ENCODE measurements at places on chromosomes 5 and 9.

GRCh38 chr9:16501141-16501540 is 369.3 kb downstream of the BNC2 start:
- no peak for DNase-seq

GRCh38 chr9:27194401-27195091 is 85.5 kb downstream of the TEK start:
- DNase-seq, result peak; percentile 8

DNA sequence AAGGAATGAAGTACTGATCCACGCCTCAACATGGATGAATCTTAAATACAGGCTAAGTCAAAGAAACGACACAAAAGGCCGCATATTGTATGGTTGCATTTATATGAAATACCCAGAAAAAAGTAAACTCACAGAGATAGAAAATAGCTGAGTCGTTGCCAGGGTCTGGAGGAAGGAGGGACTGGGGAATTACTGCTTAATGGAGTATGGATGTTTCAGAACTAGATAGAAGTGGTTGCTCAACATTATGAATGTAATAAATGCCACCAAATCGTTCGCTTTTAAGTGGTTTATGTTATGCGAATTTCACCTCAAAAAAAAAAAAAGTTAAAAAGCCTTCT is 784 bp upstream of the MSANTD3 start:
- DNase-seq, result peak; percentile 13

DNA sequence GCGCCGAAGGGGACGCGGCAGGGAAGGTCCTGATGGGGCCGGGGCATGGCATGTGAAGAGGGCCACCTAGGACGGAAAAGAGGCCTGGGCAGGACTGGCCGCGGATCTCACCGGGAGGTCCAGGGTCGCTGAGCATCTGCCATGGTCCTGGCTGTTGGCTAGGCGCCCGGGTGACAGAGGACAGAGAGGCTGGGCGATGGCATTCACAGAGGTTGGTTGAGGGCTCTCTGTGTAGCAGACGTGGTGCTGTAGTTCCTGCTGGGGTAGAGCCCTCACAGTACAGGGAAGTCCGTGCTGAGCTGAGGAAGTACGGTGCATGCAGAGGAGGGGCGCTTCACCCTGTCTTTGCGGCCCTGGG is 427 bp downstream of the PCYOX1L start:
- DNase-seq, result peak; percentile 67

DNA sequence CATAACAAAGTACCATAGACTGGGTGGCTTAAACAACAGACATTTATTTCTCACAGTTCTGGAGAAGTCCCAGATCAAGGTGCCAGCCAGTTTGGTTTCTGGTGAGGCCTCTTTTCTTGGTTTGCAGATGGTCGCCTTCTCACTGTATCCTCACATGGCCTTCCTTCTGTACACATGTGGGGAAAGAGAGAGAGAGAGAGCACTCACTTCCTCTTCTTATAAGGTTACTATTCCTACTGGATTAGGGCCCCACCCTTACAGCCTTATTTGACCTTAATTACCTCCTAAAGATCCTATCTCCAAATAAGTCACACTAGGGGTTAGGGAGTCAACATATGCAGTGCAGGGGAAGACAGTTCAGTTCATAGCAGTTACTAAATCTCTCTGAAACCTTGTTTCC is 205.6 kb upstream of the GDNF start:
- DNase-seq, result no peak

DNA sequence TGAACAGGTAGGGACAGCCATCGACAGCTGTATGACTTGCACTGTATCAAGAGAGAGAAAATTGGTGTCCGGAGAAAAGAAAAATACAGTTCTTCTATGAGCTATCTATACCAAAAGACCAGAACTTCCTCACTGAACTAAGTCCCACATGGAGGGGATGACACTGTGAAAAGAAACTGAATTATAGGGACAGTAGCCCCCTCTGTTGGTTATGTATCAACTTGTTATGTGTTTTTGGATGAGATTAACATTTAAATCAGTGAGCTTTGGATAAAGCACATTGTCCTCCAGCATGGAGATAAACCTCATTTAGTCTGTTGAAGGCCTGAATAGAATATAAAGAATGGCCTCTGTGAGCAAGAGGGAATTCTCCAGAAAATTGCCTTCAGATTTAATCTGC is 176.6 kb upstream of the SH3GL2 start:
- DNase-seq, result peak; percentile 31

- no peak for DNase-seq
Measured at GRCh38 chr5:128637031-128637430, 99.0 kb upstream of the FBN2 start.

DNA sequence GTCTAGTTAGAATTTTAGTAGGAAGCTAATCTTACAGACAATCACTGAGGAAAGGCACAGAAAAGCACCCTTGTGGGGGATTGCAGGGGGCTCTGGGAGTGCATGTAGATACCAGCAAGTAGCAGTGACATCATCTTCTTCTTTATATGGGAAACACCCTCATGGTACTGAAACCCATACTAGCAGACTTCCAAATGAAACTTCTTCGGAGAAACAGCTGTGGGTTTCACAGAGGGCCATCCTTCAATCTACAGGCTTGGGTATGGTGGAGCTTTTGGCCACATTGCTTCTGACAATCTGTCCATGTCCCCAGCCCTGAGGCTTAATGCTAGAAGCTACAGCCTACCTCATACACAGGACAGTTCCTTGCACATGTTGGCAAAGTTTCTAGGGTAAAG is 165.2 kb upstream of the NFIB start:
- no peak for DNase-seq

- no peak for DNase-seq
Measured at GRCh38 chr9:124840300-124840833, 12.9 kb upstream of the WDR38 start.

- DNase-seq, result no peak
Measured at GRCh38 chr5:149886060-149886459, 58.5 kb downstream of the PDE6A start.

Measured in Kasumi-1 (cell line).